ENCODE measurements at places on chromosomes 2 and 18.

GRCh38 chr2:16323126-16323520 lies 342.5 kb downstream of the CYRIA start:
- DNase-seq = no peak

DNA sequence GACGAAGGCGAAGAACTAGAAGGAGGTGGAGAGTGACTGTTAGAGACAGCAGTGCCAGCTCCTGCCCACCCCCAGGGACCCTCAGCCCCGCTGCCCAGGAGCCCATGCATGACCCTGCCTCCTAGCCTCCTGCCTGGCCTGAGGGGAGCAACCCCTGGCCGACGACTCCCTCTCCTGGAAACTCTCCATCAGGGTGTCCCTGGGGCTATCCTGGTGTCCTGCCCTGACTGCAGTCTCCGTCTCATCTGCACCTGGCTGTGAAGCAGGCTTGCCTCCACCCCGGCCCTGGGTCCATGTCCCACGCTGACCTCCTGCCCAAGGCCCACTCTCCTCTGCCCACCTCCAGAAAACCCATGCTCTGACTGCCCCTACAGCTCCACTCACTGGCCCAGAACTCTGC lies 120.2 kb downstream of the RPIA start:
- DNase-seq = no peak

DNA sequence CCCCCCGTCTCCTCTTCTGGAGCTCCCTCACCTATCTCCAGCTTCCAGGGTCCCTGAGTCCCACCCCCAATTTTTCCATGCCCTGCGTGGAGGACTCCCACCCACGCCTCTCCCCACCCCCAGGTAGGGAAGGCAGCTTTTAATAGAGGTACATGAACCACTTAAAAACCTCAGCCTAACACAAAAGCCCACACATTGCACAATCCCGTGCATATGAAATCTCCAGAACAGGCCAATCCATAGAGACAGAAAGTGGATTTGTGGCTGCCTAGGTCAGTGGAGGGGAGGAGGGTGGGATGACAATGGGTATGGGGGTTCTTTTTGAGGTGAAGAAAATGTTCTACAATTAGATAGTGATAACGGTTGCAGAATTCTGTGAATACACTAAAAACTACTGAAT lies 145.6 kb downstream of the CABLES1 start:
- DNase-seq = no peak

- DNase-seq = no peak
Observed at GRCh38 chr2:52341732-52342131, 1309.8 kb upstream of the NRXN1 start.

DNA sequence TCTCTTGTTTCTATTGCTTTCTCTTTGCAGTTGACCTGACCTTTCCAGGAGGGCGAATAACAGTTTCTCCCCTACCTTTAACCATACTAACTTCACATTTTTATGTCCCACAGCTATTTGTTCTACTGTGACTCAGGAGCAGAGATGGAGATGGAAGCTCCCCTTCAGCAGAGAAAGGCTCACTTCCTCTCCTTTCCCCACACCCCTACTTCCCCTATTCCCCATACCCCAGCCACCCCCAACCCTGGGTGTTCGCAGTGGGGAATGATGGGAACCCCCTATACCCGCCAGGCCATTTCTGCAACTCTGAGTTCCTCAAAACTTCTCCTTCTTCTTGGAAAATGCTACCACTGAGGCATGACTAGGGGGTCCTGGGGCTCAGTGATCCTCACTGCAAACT lies 285.4 kb upstream of the MGAT5 start:
- no peak for DNase-seq

DNA sequence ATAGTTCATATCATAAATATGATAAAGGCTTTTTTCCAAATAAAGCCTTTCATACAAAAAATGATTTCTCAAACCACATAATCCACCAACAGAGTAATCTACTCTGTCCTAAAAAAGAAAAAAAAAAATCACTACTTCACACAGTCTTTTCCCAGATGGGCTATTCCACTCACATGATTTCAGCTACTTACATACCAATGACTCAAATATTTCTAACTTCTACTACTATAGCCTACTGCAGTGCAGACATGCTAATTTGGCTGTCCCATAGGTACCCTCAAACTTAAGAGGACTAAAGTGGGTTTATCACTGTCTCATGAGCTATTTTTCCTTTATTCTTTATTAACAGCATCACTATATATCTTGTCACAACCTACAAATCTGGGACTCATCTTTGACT lies 57.4 kb downstream of the SLC66A3 start:
- DNase-seq = no peak

- no peak for DNase-seq
Observed at GRCh38 chr2:240894006-240894405, 1.9 kb downstream of the MAB21L4 start.

DNA sequence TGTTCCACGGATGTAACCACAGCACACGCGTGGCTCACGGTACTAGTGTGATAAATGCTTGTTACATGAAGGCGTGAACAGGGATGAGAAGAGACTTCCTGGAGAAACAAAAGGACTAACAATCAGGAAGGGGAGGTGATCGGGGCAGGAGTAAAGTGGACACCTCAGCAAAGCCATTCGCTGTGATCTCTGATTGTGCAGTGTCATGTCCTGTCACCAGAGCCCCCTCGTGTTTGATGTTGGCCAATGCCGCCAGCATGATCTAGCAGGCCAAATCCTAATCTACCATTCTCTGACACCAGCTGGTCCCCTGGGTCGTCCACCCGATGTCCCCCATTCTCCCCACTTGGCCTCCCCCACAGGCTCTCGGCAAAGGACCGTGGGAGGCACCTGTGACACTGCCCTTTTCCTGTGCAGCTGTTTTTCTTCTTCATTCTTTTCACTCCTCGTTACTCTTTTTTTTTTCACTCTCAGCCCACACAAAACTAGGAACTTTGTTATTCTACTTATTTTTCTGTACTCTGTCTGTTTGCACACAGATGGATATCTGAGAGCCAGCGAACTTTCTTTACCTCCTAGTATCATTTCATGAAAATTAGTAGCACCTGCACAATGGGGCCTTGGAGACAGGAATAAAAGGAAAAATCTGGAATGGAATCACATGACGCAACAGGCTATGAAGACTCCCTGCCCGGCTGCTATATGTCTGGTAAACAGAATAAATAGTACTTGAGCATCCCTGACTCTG lies 146.8 kb downstream of the TGIF1 start:
- peak; percentile 78 for DNase-seq

DNA sequence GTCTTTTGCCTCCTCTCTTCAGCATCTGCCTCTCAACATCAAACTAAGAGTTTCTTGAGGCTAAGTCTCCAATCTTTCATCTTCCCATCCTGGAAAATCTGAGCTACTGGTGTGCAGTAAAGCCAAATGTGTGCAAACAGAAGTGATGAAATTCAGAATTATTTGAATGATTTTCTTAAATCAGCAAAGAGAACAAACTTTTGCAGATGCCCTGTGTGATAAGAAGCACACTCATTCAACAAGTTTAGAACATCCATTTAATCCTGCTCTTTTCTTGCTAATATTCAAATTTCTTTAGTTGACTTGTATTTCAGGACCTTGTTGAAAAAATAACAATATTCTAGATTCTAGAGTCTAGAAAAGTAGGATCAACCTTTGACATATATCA lies 1374.9 kb upstream of the CELF4 start:
- DNase-seq = no peak
